Endothelial cell (in vitro differentiated cells): ENCODE measurements at places on chromosomes 12 and 14. TPM values are rescaled to one million over a fixed set of nuclear protein-coding genes. Genes with fewer than 3 reads are reported as not detected.

- H3K27me3 ChIP-seq = no peaks in the 10 kb centered on the region
- no peak for DNase-seq
- peaks cover 4% of the 10 kb centered on the region for H3K4me1 ChIP-seq
- H3K27ac ChIP-seq = no peak overlapping the region
Observed at GRCh38 chr14:96161636-96162035, 43.0 kb upstream of the BDKRB2 start.

DNA sequence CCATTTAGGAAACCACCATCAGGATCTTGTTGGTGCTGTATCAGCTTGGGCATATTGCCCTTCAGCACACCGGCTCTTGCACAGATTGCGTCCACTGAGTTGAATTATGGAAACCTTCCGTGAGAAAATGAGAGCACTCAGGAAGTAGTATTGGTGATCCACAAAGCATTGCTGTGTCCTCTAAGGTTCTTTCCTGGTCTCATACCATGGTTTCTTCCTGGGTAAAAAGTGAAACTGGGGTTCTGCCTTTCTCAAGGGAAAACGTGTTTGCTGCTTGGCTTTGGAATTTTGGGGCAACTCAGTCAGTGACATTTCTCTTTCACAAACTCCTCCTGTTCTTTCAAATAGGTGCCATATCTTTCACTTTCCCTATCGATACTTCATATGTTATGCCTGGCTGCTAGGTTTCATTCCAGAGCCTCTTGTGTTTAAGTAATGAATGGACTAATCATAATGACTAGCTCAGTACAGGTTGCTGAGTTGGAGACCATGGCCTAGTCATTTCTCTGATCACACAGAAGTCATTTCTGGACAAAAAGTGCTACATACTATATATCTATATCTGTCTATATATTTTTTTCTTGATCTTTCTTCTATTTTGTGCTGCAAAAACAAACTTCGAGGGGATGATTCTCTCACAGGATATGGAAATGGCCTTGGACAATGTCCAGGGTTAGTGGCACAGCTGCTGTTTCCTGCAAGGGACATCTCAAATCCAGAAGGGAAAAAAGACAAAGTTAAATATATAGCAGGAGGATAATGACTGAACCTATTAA, 423.4 kb downstream of the ZFP36L1 start:
- no peaks in the 10 kb centered on the region for H3K36me3 ChIP-seq
- no peak overlapping the region for H3K4me3 ChIP-seq
- peaks cover 34% of the 10 kb centered on the region for H3K4me1 ChIP-seq
- no peak for DNase-seq

GRCh38 chr14:80456209-80456608, 244.9 kb upstream of the DIO2 start:
- no peaks in the 10 kb centered on the region for H3K27me3 ChIP-seq
- no peaks in the 10 kb centered on the region for H3K36me3 ChIP-seq
- no peak for DNase-seq
- no peaks in the 10 kb centered on the region for H3K4me1 ChIP-seq
- no peak overlapping the region for H3K27ac ChIP-seq

DNA sequence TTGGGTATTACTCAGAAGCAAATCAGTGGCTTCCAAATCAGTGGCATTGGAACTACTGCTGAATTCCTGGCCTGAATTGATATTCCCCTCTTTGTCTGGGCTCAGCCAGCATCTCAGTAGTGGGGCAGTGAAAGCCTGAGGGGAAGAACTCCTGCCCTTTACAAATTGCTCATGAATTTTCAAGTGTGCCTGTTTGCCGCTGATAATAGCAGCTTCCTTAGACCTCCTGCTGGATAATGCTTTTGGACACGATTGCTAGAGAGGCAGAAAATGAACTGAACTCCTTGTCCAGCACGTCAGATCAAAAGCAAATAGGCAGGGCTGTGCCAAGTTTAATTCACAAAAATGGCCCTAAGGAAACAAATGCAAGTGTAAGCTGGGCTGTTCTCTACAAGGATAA, 91.3 kb upstream of the GZMB start:
- no peaks in the 10 kb centered on the region for H3K27me3 ChIP-seq
- H3K36me3 ChIP-seq = no peaks in the 10 kb centered on the region
- no peak overlapping the region for H3K4me3 ChIP-seq
- no peaks in the 10 kb centered on the region for H3K4me1 ChIP-seq
- no peak for DNase-seq
- no peak overlapping the region for H3K27ac ChIP-seq

DNA sequence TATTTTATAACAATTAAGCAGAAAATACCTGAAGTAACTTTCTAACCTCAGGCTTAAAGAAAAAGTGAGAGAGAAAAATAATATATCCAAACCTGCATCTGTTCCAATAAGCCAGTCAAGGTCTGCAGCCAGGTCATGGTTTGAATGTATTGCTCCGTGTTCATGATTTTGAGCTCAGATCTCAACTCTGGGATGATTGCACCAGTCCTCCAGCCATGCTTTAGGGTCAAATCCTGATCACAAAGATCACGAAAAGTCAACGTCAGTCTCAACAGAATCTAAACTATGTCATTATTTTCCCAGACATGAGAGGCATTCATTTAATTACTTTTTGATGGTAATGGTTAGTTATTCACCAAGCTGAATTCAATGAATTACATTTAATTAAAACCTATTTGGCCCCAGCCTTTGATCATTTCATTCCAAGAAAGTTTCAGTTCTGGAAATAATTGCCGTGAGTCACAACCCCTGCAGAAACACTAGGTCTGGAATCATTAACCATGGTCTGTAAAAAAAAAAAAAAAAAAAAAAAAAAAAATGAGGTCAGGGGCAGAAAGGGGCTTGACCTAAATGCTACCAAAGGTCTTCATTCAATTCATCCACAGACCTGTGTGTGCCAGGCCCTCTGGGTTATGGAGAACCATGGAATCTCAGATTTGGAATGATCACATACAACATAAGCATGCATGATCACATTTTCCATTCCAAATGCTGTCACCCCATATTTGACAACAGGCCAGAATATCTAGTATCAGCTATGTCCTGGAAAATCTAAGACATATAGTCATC, 55.6 kb downstream of the NT5DC3 start:
- DNase-seq = no peak
- H3K4me1 ChIP-seq = no peaks in the 10 kb centered on the region
- H3K27ac ChIP-seq = no peak overlapping the region
- no peaks in the 10 kb centered on the region for H3K36me3 ChIP-seq
- H3K4me3 ChIP-seq = no peak overlapping the region

DNA sequence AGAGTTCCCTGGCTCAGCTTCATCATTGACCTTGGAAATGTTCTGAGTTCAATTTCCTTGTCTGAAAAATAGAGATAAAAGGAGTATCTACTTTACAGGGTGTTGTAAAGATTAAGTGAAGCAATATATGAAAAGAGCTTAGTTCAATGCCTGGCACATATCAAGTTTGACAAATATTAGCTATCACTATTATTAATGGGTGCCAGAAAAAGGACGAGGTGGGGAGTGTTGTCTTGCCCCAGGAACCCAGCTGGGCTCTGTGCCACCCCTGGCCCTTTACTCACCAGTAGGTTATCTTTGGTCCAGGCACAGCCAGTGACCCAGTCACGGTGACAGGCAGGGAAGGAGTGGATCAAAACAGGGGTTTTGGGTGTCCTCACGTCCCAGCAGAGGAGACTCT, 32.0 kb downstream of the PARP2 start:
- no peak overlapping the region for H3K27ac ChIP-seq
- H3K27me3 ChIP-seq = peaks cover 3% of the 10 kb centered on the region
- H3K36me3 ChIP-seq = peaks cover 74% of the 10 kb centered on the region
- no peak for DNase-seq

DNA sequence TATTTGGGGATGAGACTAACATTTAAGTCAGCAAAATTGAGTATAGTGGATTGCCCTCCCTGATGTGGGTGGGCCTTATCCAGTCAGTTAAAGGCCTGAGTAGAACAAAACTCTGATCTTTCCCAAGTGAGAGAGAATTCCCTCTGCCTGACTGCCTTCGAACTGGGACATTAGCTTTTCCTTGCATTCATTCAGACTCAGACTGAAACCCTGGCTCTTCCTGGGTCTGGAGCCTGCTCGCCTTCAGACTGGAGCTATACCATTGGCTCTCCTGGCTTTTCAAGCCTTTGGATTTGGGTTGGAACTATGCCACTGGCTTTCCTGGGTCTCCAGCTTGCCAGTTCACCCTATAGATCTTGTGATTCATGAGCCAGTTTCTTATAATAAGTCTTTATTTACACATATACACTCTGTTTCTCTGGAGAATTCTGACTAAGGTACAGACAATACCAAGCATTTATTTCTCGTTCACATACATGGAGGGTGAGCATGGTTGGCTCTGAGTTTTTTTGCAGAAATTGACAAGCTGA, 296.5 kb downstream of the ERC1 start:
- no peak overlapping the region for H3K4me3 ChIP-seq
- H3K27ac ChIP-seq = no peak overlapping the region
- no peaks in the 10 kb centered on the region for H3K36me3 ChIP-seq
- H3K27me3 ChIP-seq = peaks cover 1% of the 10 kb centered on the region

DNA sequence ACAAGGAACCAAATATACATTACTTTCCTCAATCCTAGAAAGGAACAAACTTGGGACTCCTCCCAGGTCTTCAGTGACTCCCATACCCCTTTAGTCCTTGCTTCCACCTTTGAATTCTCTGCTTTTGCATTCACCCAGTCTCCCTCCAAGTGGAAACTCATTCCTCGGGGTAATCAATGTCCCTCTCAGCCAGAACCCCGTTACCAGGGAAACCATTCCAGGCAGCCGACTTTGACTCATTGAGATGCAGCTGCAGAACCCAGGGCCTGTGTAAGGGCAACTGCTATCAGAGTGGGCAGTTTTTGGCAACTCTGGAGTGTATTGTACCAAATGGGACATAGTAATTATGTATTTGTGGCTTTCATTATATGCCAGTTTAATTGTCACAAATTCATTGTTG, 186.2 kb downstream of the NRXN3 start:
- DNase-seq = no peak
- no peak overlapping the region for H3K4me3 ChIP-seq
- H3K4me1 ChIP-seq = no peaks in the 10 kb centered on the region
- H3K27ac ChIP-seq = no peak overlapping the region
- H3K27me3 ChIP-seq = no peaks in the 10 kb centered on the region

- DNase-seq = no peak
- H3K4me1 ChIP-seq = no peaks in the 10 kb centered on the region
- H3K27me3 ChIP-seq = peaks cover 2% of the 10 kb centered on the region
- no peak overlapping the region for H3K27ac ChIP-seq
Observed at GRCh38 chr12:129604506-129604905, 299.3 kb downstream of the TMEM132D start.

- H3K27ac ChIP-seq = no peak overlapping the region
- peaks cover 10% of the 10 kb centered on the region for H3K4me1 ChIP-seq
- H3K27me3 ChIP-seq = peaks cover 2% of the 10 kb centered on the region
- no peak for DNase-seq
- no peaks in the 10 kb centered on the region for H3K36me3 ChIP-seq
Observed at GRCh38 chr14:81172353-81172752, 48.4 kb downstream of the GTF2A1 start.

DNA sequence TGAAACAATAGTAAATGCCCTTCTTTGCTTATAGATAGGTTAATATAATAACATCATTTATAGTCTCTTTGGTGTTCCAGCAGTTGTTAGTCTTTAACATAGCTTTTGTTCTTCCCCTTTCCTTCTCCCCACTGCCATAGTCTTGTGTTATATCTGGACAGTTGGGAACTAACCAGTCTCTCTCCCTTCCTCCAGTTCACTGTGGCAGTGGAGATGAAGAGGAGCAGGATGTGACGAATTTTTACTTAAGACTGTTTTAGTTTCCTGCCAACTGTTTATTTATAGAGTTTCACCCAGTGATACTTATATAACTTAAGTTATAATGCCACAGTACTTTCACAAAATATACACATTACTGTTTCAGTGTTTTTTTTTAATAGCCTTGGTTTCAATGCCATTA, 277.4 kb downstream of the PDZRN4 start:
- H3K27ac ChIP-seq = no peak overlapping the region
- no peak for DNase-seq
- no peak overlapping the region for H3K4me3 ChIP-seq
- peaks cover 2% of the 10 kb centered on the region for H3K4me1 ChIP-seq
- no peaks in the 10 kb centered on the region for H3K36me3 ChIP-seq

- H3K4me1 ChIP-seq = peaks cover 29% of the 10 kb centered on the region
- peaks cover 16% of the 10 kb centered on the region for H3K27me3 ChIP-seq
- H3K36me3 ChIP-seq = peaks cover 4% of the 10 kb centered on the region
- no peak for DNase-seq
- H3K4me3 ChIP-seq = peak overlapping the region; percentile 97
- H3K27ac ChIP-seq = peak overlapping the region; percentile 69
Observed at GRCh38 chr14:90814806-90815571, 1.2 kb downstream of the TTC7B start.

DNA sequence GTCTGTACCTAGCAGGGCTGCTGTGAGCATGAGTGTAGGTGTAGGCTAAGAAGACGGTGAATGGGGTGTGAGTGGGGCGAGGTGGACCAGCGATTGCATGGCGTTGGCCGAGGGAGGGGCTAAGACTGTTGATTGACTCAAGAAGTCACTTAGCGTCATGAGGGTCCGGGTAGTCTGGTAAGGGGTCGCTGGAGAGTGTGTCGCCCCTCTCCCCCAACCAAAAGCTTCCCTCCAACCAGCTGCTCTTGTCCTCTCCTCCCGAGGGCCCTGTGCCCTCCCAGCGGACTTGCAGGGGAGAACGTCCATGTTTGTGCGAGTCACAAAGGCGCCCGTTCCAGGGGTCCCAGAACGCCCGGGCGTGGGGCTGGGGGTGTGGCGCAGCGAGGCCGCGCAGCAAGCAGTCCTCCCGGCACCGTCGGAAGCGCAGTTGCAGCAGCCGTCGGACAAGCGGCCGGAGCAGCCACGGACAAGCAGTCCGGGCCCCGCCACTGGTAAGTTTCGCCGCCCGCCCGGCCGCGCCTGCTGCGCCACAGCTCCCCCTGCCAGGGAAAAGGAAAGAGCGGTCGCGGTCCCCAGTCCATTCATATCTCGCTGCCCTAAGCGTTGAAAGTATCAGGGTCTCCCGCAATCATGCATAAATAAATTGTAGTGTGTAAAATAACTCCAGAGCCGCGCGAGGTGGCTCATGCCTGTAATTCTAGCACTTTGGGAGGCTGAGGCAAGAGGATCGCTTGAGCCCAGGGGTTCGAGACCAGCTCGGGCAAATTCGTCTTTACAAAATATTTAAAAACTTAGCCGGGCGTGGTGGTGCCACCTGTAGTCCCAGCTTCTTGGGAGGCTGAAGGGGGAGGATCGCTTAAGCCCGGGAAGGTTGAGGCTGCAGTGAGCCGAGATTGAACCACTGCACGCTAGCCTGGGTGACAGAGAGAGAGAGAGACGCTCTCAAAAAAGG, at the start of gene CCDC63:
Gene CCDC63 (plus strand): TSS at position 373 of the 952 bp plus-strand sequence. CDS start 5,968 bp downstream, outside the sequence.
- no peaks in the 10 kb centered on the region for H3K27me3 ChIP-seq
- peak within 1 kb of the TSS; percentile 83 for H3K4me3 ChIP-seq
- no peaks in the 10 kb centered on the region for H3K4me1 ChIP-seq
- peak; percentile 76 for DNase-seq
- H3K36me3 ChIP-seq = no peaks in the 10 kb centered on the region

- no peaks in the 10 kb centered on the region for H3K36me3 ChIP-seq
- H3K27ac ChIP-seq = no peak overlapping the region
- no peaks in the 10 kb centered on the region for H3K4me1 ChIP-seq
Observed at GRCh38 chr12:80815351-80815750, 98.6 kb downstream of the MYF5 start.

MSRB3 gene
- total RNA-seq = 19.9 TPM

RNASE8 gene
- not detected for total RNA-seq

C12orf60 gene
- total RNA-seq = 1.8 TPM

PXN gene
- total RNA-seq = 227 TPM

TAS2R50 gene
- 1.2 TPM for total RNA-seq
